ENCODE measurements at places on chromosomes 2 and 18.

DNA sequence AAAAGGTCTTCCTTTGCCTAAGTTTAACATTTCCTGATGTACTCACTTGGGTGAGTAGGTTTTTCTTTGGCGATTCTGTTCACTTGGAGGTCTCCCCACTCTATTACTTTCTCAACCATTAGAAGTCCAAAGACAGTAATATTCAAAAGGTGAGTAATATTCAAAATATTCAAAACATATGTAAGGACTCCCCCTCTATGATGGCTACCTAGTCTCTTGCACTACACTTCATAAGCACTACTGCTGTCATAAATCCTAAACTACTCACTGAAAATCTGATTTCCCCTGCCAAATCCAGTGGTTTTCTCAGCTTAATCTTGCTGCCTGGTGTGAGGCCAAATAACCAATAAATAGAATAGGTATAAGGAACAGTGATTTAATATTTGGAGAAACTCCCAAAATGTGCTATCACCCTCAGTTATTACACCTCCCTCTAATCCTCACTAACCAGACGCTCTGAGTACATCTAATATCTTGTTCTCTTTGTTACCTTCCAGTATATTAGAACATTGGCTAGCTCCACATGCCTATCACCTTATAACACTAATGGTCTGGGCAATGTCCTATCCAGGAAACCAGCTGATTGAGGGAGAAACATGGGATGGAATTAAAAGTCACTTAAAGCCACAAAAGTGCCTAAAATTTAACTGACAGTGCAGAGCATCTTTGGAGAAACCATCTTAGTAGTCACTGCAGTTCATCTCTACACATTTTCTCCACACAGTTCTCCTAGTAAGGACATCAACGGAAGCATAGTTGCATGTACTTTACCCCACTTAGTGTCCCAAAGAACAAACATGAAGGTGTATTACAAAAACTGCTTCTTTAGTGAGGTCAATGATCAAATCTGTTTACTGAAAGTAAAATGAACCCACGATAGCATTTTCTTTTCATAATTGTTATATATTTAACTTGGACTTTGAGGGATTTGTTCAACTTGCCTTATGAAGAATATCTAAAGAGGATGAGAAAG lies 54.8 kb downstream of the MBD2 start:
- no peak for DNase-seq

DNA sequence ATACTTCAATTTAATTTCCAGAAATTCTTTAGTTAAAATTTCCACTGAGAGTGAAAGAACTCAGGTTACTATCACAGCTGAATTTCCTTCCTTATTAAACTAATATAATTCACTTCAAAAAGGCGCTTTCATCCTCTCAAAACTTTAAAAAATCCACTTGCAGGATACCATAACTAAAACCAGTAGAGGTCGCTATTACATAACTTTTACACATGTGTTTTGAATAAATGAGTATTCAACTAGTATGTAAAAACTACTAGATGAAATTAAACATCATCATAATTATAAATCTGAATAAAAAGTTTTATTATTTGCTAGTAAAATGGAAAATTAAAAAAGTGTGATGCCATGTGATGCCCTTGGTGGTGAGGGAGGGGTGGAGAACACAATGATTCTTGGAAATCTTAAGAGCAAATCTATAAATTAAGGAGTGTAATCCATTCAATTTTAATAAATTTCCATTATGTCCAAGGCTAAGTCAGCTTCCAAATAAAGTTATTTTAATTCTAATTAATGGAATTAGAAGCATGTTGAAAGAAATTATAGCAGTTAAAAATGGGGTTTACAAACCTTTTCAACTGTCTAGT lies 61.4 kb downstream of the SOS1 start:
- no peak for DNase-seq

DNA sequence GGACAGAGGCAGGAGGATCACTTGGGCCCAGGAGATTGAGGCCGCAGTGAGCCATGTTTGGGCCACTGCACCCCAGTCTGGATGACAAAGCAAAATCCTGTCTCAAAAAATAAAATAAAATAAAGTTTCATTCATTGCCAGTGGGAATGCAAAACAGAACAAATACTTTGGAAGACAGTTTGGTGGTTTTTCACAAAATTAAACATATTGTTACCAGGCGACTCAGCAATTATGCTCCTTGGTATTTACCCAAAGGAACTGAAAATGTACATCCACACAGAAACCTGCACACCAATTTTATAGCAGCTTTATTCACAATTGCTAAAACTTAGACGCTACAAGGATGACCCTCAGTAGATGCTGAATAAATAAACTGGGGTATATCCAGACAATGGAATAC lies 35.8 kb downstream of the FOSL2 start:
- no peak for DNase-seq

GRCh38 chr2:7458066-7458465 lies 540.9 kb downstream of the RNF144A start:
- DNase-seq, result no peak

DNA sequence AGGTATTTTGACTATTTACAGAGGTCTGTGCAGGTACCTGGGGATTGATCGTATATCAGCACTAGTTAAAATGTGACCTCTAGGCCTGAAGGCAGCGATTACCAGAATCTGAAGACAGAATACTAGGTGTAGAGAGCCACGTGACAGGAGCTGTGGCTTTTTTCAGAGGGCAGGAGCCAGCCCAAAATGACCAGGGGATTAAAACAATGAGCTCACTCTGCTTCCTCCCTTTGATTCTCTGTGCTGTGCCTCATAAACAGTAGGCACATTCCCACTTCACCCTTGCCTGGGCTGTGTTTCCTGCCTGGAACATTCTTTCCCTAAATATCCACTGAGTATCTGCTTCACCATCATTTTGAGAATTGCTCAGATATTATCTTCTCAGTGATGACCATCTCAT lies 15.2 kb downstream of the ITGAV start:
- DNase-seq, result no peak

DNA sequence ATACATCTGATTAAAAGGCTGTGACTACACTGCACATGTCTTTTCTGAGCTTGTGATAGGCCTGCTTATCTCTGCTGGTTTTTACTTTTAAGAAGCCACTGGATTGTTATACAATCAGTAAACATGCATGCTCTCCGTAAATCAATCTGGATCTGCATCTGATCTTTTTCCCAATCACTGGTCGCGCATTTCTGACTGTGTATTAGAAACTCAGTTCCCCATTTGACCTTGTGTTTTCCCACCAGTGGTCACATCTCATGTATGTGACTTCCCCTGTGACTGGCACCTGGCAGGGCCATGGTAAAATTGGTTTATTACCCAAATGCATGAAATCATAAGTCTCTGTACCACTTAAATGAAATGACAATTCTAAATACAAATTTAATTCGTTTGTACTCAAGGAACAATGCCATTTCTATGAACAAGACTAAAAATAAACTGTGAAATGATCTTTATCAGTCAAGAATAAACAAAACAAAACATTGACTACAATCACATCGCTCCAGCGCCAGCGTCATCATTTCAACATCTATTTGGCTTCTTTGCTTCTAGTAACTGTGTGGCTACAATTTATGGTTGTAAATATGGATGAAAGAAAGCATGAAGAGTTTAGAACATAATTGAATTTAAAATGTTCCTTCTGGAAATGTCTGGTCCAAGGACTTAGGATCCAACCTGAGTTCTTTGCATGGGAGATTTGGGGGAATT lies 396.6 kb upstream of the TRIB2 start:
- no peak for DNase-seq

DNA sequence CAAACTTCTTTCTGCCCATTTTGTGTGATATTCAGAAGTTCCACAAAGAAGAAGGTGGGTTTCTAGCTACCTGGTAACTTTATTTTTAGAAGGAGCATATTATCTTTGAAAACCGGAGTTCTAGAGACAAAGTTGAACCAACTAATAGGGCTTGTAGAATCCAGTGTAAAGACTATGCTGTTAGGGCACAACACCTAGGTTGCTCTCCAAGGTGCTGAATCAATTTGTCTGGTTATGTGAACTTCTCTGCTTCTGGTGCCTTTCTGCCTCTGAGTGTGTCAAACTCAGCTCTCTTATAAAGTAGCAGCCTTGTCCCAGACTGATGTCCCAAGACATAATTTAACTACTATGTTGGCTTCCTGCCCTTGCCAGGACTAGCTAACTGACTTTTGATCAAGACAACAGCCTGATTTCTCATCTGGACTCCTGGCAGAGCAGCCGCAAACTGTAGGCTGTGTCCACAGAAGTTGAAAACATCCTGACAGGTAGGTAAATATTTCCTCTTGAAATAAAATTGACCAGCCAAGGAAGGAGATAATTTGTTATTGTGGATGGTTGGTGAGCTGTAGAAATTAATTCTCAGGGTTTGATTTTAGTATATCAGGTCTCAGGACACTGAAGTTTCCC lies 119.4 kb downstream of the CYRIA start:
- DNase-seq, result no peak

GRCh38 chr18:3458952-3459853 lies 9.2 kb downstream of the TGIF1 start:
- no peak for DNase-seq

- DNase-seq, result no peak
Measured at GRCh38 chr2:238659231-238659630, 188.7 kb upstream of the TWIST2 start.

DNA sequence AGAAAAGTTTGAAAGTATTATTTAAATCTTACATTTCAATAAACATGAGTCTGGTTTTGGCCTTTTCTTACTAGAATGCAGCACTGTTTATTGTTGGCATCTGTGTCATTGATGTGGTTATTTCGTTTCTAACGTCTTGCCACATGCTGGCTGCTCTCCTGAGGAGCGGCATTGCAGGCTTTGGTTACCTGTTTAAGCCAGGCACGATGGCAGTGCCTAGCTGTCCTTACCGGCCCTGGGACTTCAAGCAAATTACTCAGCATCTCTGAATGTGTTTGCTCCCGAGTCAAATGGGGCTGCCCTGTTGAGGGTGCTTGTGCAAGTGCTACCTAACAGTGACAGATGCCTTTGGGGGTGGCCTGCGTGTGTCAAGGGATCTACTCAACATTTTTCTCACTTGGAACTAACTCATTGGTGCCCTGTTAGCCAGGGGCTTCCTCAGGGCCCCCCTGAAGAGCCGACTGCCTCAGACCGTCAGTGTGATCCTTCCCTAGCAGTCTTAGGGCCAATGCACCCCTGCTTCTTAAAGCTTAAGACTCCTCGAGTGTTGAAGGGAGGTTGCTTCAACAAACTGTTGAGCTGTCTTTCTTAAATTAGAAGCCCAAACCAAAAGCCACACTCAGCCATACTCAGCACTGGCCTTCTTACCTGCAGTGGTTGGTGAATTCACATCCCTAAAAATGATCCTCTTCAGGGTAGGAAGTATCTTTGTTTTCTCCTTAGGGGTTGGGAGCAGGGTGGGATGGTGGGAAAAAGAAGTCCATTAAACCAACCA lies 151.5 kb downstream of the NCK2 start:
- no peak for DNase-seq

DNA sequence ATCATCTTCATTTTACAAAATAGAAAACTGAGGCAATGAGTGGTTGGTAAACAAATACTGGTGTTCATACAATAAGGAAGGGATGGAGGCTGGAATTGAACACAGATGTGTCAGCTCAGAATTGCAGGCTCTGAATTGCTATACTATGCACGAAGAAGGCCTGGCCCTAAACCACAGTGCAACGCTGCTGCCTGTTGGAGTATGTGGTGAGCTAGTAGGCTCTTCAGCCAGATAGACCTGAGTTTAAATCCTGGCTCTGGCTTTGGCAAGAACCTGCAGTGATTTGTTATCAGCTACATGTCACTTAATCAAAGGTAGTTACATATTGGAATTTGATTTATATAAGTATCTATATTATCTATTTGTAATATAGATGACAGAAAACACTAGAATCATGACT lies 1602.4 kb upstream of the CELF4 start:
- DNase-seq, result no peak

- no peak for DNase-seq
Measured at GRCh38 chr2:169716938-169717690, 16.5 kb upstream of the KLHL23 start.

DNA sequence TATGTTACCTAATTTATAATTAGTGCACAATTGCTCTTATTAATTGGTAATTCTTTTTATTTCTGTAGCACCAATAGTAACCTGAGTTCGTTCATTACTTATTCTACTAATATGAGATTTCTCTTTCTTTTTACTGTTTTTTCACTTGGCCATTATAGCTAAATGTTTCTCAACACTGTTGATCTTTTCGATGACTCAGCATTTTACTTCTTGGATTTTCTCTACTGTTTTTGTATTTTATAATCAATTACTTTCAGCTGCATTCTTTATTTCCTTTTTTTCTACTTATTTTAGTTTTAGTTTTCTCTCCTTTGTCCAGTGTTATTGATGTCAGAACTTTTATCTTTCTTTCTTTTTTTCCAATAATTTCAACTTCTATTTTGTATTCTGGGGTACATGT lies 589.4 kb upstream of the SOX11 start:
- no peak for DNase-seq

- DNase-seq, result no peak
Measured at GRCh38 chr18:10148189-10148929, 234.5 kb downstream of the VAPA start.

GRCh38 chr18:29439398-29439797 lies 1262.5 kb upstream of the CDH2 start:
- no peak for DNase-seq

DNA sequence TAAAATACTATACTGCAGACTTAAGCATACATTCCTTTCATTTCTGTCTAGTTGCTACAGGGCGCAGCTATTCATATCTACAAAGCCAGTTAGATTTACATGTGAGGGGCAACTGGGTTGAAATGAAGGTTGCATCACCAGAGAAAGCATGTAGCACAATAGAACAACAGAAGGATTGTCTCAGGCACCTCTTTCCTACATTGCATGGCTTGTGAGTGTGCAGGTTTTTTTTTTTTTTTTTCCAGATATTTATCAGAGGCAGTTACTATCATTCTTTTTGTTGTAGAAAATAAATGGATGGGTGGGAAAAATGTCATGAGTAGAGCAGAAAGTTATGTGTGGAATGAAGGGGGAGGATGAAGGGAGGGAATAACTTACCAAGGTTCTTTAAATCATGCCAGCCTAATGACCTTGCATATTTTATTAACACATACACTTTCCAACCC lies 86.8 kb downstream of the ERBB4 start:
- DNase-seq, result no peak

DNA sequence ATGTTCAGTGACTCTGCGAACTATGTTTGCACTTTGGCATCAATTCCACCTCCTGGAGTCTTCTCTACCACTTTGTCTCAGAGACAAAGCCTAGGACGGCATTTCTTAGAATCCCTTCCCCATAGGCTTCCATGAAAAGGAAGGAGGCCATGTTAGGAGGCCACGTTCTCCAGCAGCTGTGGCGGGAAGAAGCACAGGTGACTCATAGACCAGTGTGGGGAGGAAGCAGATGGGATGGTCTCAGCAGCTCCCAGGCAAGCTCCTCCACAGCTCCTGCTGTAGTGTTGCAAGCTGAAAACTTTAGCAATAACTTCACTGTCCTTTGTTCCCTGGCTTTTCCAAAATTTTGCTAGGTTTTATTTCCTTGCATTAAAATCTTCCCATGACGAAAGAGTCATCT lies 781.3 kb upstream of the ID2 start:
- no peak for DNase-seq
